ENCODE measurements at places on chromosomes 13 and 19. TPM values are rescaled to one million over a fixed set of nuclear protein-coding genes. Genes with fewer than 3 reads are reported as not detected.

The HDGFL2 gene
- total RNA-seq, result 56.6 TPM

The COL4A2 gene
- 47.3 TPM for total RNA-seq

The LGALS14 gene
- not detected for total RNA-seq

The GJB6 gene
- total RNA-seq, result 98.7 TPM

The LILRA2 gene
- total RNA-seq, result 2.0 TPM

The RFPL4A gene
- total RNA-seq, result not detected

DNA sequence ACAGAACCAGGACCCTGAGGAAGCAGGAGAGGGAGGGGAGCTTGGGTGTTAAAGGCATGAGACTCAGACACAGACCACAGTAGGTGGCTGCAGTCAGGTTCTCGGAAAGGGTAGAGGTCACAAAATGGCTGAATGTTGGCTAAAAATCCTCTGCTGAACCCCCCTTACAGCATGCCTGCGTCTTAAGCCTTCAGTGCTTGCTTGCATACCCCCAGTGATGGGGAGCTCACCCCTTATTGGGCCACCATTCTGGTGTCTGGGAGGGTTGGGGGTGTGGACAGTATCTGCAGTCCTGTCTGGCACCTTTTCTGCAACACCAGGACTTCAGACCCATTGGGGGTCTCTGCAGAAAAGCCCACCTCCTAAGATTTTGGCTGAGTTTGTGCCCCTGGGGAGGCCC lies 14.2 kb upstream of the B3GNT3 start:
- no peak for DNase-seq

DNA sequence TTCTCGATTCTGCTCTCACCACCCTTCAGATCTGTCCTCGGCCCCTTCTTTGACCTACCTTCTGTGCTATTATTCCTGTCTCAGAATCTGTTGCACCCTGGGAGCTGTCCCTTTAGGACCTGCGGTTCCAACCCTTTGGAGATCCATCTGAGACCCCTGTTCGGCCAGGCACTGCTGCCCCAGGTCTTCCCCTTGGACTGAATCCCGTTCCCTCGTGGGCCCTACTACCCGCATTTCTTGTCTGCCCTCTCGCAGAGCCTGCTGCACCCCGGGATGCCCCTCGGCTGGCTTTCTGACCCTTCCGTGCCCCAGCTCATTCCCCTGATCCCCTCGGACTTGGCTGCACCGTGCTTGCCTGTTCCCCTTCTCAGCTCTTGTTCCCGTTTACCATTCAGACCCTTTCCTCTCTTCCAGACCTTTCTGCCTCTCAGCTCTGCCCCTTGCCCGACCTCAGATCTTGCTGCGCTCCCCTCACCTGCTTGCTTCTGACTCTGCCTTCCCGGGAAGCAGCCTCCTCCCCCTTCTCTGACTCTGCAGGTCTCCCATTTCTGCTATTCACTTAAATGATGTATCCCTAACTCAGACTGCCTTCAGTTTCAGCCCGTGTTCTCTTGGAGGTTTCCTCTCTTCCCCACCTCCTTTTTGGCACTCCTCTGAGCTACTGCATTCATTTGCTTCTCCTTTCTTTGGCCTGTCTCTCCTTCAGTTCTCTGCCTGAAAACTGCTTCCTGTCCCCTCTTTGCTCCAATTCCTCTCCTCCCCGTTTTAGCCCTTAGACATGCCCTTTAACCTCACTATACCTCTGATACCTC lies 1.1 kb downstream of the ARHGAP35 start:
- no peak for DNase-seq

DNA sequence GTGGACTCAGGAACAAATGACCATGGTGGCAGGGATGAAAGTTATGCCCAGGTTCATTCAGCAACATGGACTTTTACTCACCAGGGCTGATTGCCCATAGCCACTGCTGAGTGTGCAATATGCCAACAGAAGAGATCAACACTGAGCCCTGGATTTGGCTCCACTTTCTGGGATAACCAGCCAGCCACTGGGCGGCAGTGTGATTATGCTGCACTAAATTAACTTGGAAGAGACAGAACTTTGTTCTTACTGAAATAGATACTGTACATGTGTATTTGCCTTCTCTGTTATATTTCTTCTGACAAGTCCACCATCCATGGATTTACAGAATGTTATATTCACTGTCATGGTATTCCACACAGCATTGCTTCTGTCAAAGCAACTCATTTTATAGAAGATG lies 257.4 kb downstream of the TDRD3 start:
- peak; percentile 62 for DNase-seq

GRCh38 chr13:40776681-40777165 lies 5.7 kb upstream of the MRPS31 start:
- no peak for DNase-seq

DNA sequence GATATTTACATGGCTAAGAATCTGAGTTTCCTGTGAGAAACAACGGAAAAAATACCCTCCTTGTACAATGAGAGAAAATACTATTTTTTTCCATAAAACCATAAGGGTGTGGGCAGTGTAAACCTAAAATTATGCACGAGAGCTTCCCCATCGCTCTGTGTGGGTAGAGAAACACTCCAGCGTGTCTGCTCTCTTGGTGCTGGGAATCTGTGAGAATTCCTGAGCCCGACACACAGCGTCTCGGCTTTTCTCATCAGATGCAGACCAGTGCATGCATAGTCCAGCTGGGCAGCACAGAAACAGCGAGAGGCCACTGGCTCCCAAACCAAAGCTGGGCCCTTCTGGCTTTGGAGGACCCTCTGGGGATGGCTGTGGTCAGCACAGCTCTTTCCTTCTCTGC lies 12.0 kb downstream of the PLPP2 start:
- peak; percentile 55 for DNase-seq

- no peak for DNase-seq
These were observed 85.2 kb downstream of the LRRC63 start for GRCh38 chr13:46296921-46297320.

DNA sequence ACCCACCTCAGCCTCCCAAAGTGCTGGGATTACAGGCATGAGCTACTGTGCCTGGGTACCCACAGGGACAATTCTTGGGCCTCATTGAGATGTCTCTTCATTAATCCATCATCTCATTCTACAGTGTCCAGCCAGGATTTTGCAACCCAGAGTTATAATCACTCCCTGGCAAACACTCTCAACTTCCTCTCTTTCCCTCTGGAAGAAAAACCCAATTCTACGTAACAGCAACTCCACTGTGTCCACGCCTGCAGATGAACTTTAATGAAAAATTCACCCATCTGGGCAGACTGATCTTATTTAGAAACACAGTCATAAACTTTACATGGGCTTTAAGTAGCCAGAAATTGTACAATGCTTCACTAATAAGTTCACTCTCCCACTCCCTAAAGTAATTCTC lies 90.1 kb upstream of the ABCC4 start:
- no peak for DNase-seq

DNA sequence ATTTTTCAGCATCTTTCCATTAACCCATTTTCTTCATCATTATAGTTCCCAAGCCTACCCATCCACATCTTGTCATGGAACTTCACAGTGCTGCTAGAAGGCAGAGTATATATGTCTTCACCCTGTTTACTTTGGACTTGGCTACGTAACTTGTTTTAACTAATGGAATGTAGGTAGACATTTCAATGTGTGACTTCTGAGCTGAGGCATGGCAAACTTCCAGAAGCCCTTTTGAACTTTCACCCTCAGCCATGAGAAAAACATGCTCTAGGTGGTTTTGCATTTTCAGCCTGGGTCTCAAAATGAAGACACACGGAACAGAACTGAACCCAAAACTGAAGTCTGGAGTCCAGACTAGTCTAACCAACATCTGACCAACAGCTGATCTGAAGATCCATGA lies 3.2 kb downstream of the TEX30 start:
- DNase-seq, result no peak

GRCh38 chr19:56821209-56821608 lies 19.3 kb downstream of the PEG3 start:
- DNase-seq, result no peak

DNA sequence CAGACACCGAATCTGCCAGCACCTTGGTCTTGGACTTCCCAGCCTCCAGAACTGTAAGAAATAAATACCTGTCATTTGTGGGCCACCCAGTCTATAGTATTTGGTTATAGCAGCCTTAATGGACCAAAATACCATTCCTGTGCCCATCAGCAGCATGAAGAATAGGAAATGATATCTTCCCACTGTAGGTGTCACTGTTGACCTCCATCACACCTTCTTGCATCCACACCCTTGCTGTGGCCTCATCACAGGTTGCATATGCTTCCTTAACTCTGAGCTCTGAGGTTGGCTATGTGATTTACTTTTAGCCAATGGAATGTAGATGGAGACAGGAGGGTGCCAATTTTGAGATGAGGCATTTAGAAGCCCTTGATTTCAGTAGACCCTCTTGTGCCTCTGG lies 242.0 kb upstream of the TSHZ3 start:
- no peak for DNase-seq

GRCh38 chr19:51472607-51473006 lies 5.7 kb upstream of the CEACAM18 start:
- DNase-seq, result no peak
